ENCODE measurements at places on chromosomes 1 and 21.
A peak's percentile ranks its signal among the peaks of the same experiment; 100 is the strongest.

GRCh38 chr1:17881761-17882160, 126.6 kb downstream of the ACTL8 start:
- DNase-seq, result no peak

GRCh38 chr1:93256433-93256832, 75.9 kb downstream of the CCDC18 start:
- DNase-seq, result no peak

DNA sequence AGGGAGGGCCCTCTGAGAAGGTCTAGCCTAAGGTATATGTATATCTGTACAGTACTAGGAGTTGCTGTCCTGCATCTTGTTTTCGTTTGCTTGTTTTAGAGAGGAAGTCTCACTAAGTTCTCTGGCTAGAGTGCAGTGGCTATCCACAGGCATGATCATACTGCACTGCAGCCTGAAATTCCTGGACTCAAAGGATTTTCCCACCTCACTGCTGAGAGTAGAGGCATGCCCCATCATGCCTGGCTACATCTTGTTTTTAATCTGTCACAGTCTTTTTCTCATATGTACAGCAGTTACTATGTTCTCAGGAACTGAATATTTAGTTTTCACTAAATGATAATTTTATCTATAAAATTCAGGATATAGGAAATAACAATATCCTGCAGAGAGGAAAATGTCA, 15.3 kb upstream of the PYHIN1 start:
- DNase-seq, result no peak

DNA sequence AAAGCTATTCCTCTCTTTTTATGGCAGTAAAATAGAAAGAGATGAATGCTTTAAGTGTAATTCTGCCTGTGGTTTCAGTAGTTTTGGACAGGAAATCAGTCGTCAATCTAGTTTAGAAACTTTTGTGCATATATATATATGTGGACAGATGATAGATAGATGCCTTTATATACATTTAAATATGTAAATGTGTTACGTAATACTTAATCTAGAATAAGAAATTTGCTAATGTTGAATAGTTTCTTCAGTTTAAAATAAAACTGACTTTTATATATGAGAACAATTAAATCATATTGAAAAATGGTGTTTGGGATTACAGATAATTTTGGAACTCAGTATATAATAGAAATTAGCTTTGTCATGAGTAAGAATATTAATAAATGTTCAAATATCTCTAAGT, 1165.7 kb upstream of the NCAM2 start:
- no peak for DNase-seq

DNA sequence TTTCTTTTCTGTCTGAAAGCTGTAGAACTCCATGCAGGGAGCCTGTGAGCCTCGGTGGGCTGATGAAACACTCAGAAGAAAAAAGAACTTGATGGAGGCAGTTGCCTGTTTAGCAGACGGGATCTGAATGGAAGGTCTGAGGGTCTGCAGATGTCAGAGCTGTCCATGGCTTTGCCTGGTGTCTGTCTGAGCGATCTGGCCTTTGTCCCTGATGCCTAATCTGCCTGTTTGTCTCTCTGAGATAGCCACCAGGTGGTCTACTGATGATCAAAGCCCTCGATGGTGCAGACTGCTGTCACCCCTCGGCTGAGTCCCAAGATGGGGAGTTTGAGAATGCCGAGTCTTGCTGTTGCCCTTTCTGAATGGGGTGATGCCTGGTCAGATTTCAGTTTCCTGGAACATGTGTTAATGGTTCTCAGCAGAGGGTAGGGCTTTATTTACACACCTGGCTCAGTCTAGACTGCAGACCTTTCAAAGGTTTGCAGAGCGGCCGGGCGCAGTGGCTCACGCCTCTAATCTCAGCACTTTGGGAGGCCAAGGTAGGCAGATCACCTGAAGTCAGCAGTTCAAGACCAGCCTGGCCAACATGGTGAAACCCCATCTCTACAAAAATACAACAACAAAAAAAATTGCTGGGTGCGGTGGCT, 90.4 kb downstream of the KIF26B start:
- DNase-seq, result peak; percentile 93

DNA sequence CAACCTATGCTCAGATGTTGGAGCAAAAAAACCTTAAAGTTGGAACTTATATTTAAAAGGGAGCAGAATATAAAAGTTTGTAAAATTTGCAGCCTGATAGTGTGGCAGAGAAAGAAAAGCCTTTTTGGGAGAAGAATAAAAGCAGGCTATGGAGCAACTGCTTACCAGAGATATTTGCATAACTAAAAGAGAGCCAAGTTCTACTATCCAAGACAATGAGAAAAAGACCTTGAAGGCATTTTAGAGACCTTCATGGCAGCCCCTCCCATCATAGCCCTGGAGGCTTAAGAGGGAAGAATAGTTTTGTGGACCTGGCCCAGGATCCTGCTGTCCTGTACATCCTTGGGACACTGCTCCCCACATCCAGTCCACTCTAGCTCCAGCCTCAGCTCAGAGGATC, 312.5 kb upstream of the ZRANB2 start:
- DNase-seq, result no peak

DNA sequence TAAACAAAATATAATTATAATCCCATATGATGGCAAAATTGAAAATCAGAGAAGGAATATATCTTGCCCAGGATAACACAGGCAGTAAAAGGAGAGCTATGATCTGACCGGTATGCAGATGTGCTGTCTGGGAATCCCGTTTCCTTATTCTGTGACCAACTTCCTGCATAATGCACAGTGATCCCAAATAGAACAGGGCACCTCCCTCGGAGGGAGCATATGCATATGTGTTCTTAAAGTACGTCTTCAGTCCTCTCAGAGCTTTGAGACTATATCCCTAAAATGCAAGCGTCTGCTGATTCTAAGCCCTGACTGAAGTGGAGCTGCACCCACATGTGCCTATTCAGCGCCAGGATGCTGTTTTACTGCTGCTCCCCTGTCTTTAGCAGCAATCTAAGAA, 366.1 kb upstream of the PTBP2 start:
- no peak for DNase-seq

- no peak for DNase-seq
Measured at GRCh38 chr1:12408662-12409061, 178.8 kb downstream of the VPS13D start.
